ENCODE measurements at places on chromosomes 7 and 10.

GRCh38 chr7:7427363-7427762 lies 108.3 kb downstream of the COL28A1 start:
- no peak for DNase-seq

DNA sequence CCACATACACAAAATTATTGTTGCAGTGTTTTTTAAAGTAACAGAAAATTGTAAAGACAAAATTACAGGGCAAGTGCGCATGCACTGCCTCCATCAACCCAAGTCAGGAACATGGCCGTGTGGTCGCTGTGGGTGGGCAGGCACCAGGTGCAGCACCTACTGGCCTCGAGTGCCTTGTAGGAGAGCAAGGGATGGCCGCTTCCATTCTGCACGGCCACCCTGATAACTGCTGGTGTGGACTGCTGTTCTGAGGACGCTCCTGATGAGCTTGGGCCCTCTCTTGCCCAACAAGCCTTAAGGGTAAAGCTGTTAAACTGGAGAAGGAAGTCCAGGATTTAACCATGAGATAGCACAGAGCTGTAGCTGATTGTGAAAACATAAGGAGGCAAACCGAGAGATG lies 124.6 kb upstream of the PPP1R9A start:
- DNase-seq: no peak

DNA sequence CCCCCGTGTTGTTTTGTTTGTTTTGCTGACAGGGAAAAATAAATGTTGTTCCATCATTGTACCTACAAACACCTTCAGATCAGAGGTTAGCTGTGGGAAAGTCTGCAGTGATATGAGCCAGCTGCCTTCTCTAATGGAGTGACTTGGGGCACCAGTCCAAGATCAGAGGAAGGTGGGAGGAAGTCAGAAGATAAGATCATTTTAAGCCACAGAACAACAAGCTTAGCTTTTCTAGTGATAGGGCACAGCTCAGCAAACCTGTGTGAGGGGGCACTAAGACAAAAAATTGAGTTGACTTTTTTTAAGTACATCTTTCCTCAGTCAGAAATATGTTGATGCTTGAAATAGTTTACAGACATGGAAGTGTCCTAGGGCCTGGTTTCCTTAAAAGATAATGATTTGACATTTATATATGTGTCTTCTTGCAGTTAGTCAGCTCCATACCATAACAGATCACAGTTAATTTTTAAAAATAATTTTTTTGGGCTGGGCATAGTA lies 240.3 kb upstream of the KAT6B start:
- no peak for DNase-seq

DNA sequence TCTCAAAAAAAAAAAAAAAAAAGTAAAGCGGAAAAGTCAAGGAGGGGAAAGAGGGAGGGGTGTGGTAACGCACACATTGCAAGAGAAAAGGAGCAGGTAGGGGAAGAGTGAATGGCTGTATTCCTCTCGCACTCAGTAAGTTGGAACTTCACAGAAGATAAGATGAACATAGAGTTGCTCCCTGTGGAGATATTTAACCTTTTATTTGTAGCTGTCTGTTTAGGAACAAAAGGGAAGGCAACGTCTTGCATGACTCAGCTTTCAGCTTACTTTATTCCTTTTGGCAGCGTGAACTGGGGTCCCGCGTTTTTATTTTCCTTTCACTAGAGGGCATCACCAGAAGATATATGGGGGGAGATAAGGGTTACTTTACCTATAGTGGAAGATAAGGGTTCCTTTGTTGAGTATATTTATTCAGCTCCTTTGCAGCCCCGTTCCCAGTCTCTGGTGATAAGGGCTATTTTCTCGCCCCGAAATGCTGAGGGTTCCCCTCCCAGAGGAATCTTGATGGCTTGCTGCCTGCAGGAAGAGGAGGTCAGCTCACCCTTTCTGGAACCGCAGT lies 78.5 kb downstream of the APBB1IP start:
- no peak for DNase-seq

DNA sequence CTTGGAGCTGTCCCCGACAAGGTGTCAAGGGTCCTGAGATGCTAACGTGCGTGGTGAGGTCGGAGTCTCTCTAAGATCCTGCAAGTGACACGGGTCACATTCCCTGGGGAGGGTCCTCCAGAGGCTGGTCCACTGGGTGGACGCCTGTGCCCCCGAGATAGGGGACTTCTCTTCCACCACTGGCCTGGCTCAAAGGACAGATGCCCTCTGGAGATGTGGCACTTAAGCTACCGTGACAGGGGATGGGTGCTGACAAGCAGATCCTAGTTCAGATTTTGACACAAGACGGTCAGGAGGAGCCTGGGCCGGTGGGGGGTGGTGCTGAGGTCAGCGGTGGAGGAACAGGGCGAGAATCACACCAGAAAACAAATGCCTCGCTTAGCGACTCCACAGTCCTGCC lies 178.0 kb downstream of the ADARB2 start:
- no peak for DNase-seq

DNA sequence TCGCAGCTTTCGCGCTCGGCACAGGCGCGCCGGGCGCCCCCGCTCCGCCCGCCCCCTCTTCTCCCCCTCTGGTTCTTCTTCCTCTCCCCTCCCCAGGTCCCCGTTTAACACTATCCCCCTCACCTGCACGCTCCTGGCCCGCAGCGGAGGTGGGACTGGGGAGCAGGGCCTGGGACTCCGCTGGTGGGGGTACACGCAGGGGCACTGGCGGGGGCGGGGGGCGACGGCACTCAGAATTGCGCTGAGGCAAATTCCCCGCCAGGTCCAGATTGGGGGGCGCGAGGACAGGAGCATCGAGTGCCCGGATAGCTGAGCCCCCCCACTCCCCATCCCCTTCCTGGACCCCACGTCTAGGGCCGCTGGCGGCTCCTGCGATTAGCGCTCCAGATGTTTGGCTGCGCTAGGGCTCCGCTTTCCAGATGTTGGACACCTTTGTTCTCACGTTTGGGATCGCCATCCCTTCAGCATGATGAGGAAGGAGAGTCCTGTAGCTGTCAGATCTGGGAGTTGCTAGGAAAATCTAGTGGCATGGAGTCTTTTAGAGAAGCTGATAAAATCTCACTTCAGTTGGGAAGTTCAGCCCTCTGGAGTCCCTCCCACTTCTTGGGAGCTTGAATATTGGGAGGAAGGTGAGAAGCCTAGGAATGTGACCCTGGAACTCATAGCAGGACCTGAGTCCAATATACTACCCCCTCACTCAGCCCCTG lies 31.4 kb upstream of the PAX2 start:
- DNase-seq: no peak
